AG09319 (cell line): ENCODE measurements at places on chromosomes 16 and 17.

GRCh38 chr16:29825145-29826044 lies 5.1 kb downstream of the MVP start:
- DNase-seq, result no peak

- DNase-seq, result no peak
Observed at GRCh38 chr16:64184156-64184555, 937.7 kb downstream of the CDH11 start.

DNA sequence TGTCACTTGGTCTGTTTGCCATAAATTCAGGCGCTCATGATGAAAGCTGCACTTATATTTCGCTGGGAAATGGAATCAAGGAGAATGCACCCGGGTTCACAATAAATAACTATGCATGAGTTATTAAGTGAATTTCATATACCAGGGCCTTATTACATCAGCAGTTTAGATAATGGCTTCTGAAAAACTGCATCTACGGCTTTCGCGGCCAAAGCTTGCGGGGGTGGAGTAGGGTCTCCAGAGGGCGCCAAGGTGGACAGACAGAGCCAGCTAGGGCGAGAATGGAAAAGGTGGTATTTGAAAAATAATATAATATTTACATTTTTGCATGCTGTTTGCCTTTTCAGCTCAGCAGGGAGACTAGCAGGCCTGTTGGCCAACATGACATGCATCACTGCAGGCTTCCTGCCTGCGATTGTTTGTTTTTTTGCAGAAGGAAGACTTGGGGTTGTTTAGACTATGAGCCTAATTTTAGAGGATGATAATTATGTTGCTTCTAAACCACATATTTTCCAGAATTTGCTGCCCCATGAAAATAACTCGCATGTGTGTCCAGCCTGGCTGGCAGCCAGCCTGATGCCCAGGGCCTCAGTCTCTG lies 173.8 kb upstream of the IRX3 start:
- DNase-seq, result no peak

DNA sequence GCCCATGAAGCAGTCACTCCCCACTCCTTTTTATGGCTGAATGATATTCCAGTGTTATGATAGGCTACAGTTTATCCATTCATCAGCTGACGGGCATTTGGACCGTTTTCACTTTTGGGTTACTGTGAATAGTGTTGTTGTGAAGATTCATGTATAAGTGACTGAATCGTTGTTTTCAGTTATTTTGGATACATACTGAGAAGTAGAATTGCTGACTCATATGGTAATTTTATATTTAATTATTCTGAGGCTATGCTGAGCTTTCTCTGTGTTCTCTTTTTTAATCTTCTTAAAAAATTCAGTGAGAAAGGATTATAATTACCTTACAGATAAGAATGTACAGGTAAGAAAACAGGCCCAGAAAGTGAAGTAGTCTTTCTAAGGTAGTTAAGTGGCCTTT lies 117.9 kb upstream of the MPHOSPH6 start:
- no peak for DNase-seq

DNA sequence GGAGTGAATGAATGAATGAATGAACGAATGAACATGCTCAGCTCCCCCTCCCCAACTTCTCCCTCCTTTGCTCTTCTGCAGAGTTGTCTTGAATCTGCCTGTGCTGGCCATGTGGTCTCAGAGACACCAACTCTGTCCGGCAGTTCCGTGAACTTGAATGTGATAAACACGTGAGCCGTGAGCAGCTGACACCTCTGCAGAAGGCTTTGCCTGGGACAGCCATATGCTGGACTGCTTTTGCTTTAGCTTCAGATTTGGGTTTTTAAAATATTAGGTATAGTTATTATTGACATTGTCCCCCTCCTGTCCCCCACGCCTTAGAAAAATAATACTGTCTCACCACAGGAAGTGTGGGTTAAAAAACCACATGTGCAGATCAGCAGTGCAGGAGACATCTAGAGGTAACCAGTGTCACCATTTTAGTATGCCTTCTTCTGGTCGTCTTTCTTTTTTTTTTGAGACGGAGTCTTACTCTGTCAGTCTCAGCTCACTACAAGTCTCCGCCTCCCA lies 83.8 kb downstream of the ABCC1 start:
- DNase-seq, result no peak

DNA sequence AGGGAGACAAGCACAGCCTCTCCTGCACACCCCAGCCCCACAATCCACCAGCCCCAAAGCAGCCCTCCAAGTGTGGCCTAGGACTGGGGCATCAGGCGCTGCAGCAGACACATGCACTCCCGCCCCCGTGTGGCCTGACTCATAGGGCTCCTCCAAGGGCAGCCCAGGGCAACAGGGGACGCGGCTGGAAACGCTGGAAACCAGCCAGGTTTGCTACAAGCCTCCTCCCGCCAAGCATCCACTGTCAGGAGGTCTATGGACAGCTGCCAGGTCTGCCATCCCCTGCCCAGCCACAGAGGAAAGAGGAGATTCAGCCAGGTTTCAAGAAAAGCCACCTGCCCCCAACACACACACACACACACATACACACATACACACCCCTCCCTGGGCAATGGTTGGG lies 25.8 kb downstream of the SRCIN1 start:
- no peak for DNase-seq

- no peak for DNase-seq
Observed at GRCh38 chr17:55278173-55278961, 13.6 kb downstream of the HLF start.

DNA sequence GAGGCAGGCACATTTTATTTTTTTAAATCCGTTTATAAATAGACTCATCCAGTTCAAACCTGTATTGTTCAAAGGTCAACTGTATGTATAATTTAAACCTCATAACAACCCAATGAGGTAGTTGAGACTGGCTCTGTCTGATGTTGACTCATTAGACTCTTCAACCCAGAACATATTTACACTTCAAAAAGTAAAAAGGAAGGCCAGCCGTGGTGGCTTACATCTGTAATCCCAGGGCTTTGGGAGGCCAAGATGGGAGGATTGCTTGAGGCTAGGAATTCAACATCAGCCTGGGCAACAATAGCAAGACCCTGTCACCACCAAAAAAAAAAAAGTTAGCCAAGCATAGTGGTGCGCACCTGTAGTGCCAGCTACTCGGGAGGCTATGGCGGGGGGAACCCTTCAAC lies 32.5 kb upstream of the DHRS7B start:
- DNase-seq, result no peak
